ENCODE measurements at places on chromosomes 4 and X. TPM values are rescaled to one million over a fixed set of nuclear protein-coding genes. Genes with fewer than 3 reads are reported as not detected.
A peak's percentile ranks its signal among the peaks of the same experiment; 100 is the strongest.

The CXCL1 gene
- 53.3 TPM for total RNA-seq

DNA sequence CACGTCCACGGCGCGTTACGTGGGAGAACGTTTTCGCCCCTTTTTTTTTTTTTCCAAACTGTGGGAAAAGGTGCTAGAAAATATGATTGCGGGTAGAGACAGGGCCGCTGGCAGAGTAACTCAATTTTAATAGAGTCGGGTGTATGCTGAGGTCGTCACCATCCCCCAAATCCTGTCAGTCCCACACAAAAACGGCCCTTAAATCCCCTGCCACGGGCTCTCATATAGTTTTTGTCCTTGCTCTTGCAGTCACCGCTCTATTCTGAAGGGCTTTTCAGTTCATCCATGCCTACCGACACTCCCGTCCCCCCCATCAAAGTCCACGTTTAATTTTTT, 796 bp upstream of the MED14 start:
- no peak for DNase-seq

The CXCL6 gene
- total RNA-seq, result 3.0 TPM

The PCSK1N gene
- total RNA-seq, result not detected

The RBMXL3 gene
- total RNA-seq, result not detected

DNA sequence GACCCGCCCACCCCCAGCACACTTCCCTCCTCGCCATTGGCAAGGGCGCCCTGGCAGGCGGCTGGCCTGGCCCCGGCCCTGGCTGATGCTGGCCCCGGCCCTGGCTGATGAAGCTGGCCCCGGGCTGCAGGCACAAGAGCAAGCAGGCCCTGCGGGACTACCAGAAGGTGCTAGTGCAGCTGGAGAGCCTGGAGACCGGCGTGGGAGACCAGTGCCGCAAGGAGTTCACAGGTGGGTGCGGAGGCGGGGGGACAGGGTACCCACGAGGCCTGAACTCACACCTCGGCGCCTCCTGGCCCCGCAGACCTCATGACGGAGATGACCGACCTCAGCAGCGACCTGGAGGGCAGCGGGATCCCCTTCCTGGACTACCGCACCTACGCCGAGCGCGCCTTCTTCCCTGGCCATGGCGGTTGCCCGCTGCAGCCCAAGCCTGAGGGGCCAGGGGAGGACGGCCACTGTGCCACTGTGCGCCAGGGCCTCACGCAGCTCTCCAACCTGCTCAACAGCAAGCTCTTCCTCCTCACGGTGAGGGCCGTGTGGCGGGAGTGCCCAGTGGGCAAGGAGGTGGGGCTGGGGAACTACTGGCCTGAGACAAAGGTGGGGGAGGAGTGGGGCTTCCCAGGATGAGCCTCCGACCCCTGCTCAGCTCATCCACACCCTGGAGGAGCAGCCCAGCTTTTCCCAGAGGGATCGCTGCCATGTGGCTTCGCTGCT, 6.1 kb upstream of the SRPK3 start:
- DNase-seq, result no peak

DNA sequence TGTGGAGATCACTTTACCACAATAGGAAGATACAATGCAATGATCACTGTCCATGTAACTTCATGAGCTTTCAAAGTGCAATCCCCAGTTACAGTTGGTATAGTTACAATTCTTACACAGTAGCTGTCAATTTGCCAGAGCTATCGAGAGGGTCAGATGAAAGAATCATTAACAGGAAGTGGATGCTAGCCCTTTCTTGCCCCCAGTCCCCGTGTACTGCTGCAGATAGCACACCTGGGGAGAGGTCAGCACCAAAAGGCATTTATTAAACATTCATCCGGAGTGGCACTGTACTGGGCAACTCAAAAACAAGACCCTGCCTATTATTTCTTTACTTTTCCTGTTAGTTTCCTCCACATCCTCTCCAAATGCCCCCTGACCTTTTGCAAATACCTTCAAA, 47.7 kb downstream of the SOD3 start:
- peak; percentile 37 for DNase-seq

The SYTL5 gene
- total RNA-seq, result not detected

DNA sequence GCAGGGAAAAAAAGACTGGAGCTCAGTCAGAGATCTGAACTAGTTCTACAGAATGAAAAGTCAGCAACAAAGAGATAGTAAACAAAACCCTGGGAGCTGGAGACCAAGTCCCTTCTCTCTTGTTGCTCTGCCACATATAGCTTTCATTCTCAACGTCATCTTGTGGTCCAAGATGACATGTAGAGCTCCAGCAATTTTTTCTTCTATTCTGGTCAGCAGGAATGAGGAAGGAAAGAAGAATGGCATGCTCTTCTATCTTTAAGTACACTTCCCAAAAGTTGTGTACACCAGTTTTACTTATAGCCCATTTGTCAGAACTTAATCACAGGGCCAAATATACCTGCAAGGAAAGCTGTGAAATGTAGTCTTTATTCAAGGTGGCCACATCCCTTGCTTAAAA, 45.6 kb downstream of the RAP2C start:
- no peak for DNase-seq

- no peak for DNase-seq
Measured at GRCh38 chr4:53040851-53041250, 178.7 kb downstream of the RASL11B start.

GRCh38 chr4:107380836-107381438, 339.1 kb downstream of the PAPSS1 start:
- DNase-seq, result no peak

- no peak for DNase-seq
Measured at GRCh38 chrX:103647630-103648029, 18.9 kb downstream of the TCEAL1 start.

The CLDN34 gene
- total RNA-seq, result 0.26 TPM

DNA sequence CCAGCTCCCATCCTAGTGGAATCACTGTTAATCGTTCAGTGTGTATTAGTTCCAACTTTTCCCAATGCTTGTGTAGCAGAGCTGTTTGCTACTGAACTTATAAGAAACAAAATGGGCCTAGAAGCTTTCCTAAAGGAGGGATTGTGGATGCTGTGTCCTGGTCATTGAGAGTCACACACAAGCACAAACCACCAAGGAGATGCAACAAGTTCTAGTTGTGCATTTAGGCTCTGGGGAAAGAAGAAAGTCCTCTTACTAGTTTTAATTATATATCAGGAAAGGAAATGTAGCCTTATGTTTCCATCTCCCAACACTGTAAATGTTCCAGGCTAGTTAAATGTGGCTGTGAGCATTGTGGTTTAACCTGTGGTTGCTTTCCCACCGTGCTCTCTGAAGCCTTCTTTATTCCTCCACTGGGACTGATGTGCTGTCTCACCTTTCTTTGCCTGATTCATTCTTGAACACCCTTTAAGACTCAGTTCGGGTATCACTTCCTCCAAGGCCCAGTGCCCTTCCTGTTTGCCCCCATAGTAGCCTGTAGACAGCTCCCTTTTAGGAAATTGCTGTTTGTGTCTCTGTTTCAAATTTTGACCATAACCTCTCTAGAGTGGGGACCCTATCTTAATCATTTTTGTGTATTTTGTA, 34.3 kb downstream of the ATP10D start:
- no peak for DNase-seq

DNA sequence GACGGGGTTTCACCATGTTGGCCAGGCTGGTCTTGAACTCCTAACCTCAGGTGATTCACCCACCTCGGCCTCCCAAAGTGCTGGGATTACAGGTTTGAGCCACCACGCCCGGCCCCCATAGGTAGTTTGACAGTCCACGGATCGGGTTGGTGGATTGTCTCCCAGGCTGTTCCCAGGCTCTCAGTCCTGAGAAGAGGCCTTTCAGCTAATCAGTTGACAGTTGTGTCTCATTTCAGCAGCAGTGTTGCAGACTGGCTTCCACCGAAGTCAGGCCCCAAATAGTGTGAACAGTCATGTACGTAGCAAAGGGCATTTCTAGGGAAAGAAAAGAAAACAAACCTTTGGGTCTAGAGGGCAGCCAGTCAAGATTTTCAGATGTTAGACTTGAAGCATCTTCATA, 102.4 kb upstream of the TLR3 start:
- DNase-seq, result no peak

The INPP4B gene
- 3.9 TPM for total RNA-seq

DNA sequence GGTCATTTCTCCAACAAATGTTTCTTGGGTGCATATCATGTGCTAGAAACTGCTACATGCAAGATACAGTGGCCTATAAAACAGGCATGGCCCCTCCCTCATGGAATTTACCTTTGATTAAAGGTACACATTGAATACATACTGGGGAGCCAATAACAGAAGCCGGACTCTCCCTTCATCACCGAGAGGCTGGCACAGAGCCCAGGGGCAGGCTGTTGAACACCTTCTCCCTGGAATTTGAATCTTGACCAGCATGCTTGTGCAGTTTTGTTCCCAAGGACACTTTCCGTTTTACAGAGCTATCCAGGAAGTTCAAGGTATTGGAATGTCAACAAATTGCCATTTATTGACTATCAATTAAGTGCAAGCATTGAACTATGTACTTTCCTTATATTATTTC, 33.2 kb downstream of the PPARGC1A start:
- no peak for DNase-seq

GRCh38 chrX:83022020-83022419, 486.1 kb upstream of the POU3F4 start:
- DNase-seq, result no peak

- DNase-seq, result no peak
Measured at GRCh38 chr4:68361146-68361589, 11.3 kb upstream of the YTHDC1 start.

DNA sequence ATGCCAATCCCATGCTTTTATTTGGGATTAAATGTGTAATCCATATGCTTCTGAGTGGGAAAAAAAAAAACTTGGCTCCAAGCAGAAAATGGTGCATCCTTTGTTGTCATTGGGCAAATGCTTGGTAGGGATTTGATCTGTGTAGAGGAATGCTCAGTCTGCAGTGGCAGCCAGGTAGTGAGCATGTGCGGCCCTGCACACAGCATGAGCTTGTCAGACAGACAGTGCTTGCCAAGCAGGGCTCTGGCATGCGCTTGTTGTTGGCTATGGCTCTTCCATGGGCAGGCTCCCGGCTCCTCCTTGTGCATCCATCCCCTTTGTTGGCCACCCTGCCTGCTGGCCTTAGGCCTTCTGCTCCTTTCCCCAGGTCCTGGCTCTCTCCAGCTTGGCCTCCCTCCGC, 130.3 kb downstream of the GPR143 start:
- DNase-seq, result no peak

GRCh38 chrX:41043674-41044345, 41.4 kb upstream of the USP9X start:
- DNase-seq, result peak; percentile 4

Data from pulmonary artery endothelial cell (primary cell).